ENCODE measurements at places on chromosomes 1 and 21.

- DNase-seq: no peak
These were observed 206.6 kb downstream of the PBX1 start for GRCh38 chr1:164765557-164765956.

- no peak for DNase-seq
These were observed 21.8 kb upstream of the SDHB start for GRCh38 chr1:17075470-17076255.

DNA sequence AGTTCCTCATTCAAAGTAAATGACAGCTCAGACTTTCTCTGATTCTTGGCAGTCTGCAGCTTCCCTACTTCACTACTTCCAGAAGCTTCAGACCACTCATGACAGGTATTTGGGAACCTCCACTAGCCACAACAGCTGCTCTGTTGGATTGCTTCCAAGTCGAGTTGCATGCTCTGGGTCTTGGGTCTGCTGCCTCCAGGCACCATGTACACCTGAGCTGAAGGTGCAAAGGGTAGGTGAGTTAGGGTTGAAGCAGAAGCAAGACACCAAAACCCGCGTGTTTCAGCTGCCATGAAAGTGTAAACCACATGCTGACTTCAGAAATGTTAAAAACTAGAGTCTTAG lies 62.7 kb downstream of the ZNF684 start:
- DNase-seq: no peak

DNA sequence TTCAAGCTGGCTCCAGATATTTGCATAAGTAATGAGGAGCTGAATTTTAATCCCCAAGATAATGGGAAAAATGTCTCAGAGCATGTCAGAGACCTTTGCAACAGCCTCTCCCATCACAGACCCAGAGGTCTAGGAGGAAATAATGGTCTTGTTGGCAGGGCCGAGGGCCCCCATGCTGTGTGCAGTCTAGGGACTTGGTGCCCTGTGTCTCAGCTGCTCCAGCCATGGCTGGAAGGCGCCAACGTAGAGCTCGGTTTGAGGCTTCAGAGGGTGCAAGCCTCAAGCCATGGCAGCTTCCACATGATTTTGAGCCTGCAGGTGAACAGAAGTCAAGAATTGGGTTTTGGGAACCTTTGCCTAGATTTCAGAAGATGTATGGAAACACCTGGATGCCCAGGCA lies 134.7 kb downstream of the LYPLAL1 start:
- DNase-seq: no peak

- no peak for DNase-seq
These were observed 9.9 kb upstream of the CD58 start for GRCh38 chr1:116580446-116581322.

Data from CD4-positive, alpha-beta T cell treated with Interleukin-6 at 100 ng/mL for 8 hours (primary cell).